ENCODE measurements at places on chromosomes 7 and 10.

GRCh38 chr7:72409638-72410015, 2.5 kb downstream of the CALN1 start:
- no peak for DNase-seq

DNA sequence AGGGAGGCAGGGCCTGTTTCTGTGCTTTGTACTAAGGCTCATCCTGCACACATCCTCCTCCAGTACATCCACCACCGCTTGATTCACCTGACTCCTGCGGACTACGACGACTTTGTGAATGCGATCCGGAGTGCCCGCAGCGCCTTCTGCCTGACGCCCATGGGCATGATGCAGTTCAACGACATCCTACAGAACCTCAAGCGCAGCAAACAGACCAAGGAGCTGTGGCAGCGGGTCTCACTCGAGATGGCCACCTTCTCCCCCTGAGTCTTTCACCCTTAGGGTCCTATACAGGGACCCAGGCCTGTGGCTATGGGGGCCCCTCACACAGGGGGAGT, 10.2 kb downstream of the NDST2 start:
- DNase-seq, result no peak

GRCh38 chr10:115706488-115707076, 566.4 kb downstream of the GFRA1 start:
- DNase-seq, result peak; percentile 1

DNA sequence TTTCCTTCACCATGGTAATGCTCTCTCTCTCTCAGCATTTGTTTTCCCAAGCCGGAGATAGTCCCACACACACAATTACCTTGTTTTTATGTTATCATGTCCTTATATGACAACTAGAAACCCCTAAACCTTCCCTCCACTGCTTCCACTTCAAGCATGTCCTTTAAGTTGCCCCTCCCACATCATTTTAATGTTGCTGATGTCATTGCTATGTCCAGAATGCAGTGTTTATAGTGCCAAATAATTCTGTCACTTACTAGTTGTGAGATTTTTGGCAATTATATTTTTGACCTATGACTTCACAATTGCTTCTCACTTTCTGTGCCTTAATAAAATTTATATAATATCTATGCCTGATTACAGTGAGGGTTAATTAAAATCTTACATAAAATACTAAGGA, 645.9 kb downstream of the XPNPEP1 start:
- no peak for DNase-seq

GRCh38 chr7:91832493-91833045, 47.9 kb downstream of the MTERF1 start:
- no peak for DNase-seq

DNA sequence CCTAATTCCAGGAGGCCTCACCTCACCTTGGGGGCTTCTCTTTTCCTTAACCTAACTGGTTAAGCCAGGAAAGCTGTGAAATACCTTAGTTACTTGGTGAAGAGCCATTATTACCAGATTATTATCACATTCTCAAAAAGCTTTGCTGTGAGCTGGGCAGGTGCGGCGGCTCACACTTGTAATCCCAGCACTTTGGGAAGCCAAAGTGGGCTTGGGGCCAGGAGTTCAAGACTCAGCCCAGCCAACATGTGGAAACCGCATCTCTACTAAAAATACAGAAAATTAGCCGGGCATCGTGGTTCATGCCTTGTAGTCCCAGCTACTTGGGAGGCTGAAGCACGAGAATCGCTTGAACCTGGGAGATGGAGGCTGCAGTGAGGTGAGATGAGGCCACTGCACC, 102.4 kb upstream of the KLF6 start:
- no peak for DNase-seq

- DNase-seq, result no peak
Measured at GRCh38 chr10:61663466-61663865, 737 bp downstream of the CABCOCO1 start.

- no peak for DNase-seq
Measured at GRCh38 chr7:84981055-84981976, 205.5 kb downstream of the SEMA3D start.

GRCh38 chr10:83959328-83959727, 180.0 kb upstream of the GHITM start:
- no peak for DNase-seq

DNA sequence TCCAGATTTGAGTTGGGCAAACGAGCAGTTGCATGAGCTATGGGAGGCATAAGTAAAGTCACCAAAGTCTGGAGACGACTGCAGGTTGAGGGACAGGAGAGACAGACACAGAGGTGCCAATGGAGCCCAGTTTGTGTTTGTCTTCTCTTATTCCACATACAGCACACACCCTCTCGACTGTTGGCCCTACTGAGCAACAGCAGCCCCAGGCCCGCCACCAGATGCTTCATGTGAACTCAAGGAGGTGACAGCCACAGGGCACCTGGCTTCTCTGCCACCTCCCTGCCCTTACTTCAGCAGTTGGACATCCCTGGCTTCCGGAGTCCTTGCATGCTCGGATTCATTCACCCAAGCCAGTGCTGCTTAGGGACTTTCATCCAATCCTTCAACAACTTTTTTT, 6.5 kb upstream of the ATOH7 start:
- DNase-seq, result no peak

GRCh38 chr7:21851559-21851967, 94.1 kb downstream of the CDCA7L start:
- DNase-seq, result no peak

DNA sequence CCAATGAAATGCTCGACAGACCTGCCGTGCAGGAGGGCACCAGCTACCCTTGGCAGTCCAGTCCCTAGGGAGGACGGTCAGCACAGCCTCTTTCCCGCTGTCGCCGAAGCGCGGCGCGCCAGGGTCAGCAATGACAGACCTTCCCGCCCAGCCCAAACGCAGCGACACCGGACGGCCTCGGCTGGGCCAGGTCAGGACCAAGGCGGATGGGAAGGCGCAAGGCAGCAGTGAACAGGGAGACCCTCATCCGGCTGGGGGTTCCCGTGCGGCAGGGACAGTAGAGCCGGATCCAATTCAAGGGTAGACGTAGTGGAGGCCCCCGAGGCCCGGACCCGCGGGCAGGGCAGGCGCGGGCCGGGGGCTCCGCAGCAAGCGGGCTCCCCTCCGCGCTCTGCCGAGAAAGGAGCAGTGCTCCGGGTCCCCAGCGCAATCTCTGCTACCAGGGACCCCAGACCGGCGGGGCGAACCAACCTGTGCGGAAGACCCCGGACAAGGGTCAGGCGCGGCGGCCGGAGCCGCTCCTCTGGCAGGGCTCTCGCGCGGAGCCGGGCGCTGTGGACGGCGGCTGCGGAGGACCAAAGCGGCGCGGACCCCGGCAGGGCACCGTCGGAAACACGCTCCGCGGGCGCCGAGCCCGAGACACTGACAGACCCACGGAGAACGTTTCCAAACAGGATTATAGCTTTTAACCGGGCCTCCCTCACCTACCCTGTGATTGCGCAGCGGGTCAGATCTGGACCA, at the start of gene SEC31B:
SEC31B (minus strand) TSS at position 551 of the 741 bp plus-strand sequence. CDS start 2,909 bp downstream, outside the sequence.
- peak; percentile 50 for DNase-seq

DNA sequence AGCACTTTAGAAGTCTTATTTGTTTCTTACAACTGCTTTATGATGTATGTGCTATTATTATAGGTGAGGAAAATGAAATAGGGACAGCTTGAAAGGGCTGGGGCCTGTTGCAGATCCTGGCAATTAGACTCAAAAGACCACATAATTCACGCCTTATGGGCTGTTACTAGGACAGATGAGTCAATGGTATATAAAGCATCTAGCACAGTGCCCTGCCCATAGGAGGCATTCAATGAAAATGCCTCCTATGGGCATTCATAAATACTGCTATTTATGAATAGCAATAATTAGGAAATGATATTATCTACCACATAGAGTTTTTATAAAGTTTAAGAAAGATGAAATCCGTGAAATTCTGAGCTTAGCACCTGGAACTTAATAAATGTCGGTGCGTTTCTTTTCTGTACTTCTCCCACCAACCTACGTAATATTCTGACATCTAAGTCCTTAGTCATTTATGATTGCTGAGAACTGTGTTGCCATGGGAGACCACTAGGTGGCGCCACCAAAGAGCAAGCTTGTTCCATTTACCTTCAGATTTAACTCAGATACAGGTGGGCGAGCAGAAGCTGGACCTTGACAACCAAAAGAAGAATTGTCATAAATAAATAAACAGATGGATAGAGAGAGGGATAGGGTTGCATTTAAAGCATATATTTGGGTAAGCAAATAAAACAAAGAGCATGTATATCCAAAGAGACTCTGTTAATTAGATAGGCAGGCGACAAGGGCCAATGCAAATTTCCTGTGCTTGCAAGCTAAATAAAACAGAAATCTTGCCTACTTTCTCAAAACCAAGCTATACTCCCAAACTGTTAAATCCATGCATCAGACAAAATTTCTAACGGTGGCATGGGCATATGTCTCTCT, 699.9 kb downstream of the INHBA start:
- DNase-seq, result peak; percentile 39

Data from iPS DF 6.9 (cell line).